GM13977 (cell line): ENCODE measurements at places on chromosomes 3 and 15.

DNA sequence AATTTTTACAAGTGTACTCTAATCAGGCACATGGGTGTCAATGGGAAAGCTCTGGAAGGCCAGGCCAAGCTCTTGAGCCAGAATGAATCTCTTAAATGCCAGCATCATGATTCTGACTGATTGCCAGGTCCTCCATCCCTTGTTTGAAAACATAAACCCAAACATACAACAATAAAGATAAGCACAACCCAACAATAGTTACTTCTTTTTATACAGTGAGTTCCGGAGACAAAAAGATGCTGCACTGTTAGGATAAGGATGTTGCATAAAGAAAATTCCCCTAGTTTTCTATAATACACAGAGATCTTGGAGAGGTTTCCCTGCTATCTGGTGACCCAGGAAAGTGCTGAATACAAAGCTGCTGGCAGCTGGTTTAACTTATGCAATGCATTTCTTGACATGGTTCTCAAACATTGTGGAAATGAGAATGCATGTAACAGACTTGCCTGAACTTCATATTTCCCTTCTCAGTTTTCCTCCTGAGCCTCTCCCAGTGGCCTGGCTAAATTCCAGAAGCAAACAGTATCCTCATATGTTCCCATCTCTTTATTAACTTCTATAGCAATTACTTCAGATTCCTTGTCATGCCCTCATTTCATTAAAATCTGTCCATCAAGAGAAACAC lies 180.1 kb upstream of the PRICKLE2 start:
- no peak for DNase-seq

GRCh38 chr15:27426805-27427204 lies 455.8 kb downstream of the GABRG3 start:
- DNase-seq: no peak

- DNase-seq: no peak
Observed at GRCh38 chr3:100163787-100164186, 49.5 kb upstream of the FILIP1L start.

- DNase-seq: no peak
Observed at GRCh38 chr3:38131621-38132369, 5.1 kb downstream of the ACAA1 start.

GRCh38 chr3:46501702-46502101 lies 3.9 kb downstream of the RTP3 start:
- no peak for DNase-seq

GRCh38 chr3:152260026-152260425 lies 8.7 kb upstream of the MBNL1 start:
- DNase-seq: no peak
